ENCODE measurements at places on chromosomes 13 and 19. TPM values are rescaled to one million over a fixed set of nuclear protein-coding genes. Genes with fewer than 3 reads are reported as not detected.

DNA sequence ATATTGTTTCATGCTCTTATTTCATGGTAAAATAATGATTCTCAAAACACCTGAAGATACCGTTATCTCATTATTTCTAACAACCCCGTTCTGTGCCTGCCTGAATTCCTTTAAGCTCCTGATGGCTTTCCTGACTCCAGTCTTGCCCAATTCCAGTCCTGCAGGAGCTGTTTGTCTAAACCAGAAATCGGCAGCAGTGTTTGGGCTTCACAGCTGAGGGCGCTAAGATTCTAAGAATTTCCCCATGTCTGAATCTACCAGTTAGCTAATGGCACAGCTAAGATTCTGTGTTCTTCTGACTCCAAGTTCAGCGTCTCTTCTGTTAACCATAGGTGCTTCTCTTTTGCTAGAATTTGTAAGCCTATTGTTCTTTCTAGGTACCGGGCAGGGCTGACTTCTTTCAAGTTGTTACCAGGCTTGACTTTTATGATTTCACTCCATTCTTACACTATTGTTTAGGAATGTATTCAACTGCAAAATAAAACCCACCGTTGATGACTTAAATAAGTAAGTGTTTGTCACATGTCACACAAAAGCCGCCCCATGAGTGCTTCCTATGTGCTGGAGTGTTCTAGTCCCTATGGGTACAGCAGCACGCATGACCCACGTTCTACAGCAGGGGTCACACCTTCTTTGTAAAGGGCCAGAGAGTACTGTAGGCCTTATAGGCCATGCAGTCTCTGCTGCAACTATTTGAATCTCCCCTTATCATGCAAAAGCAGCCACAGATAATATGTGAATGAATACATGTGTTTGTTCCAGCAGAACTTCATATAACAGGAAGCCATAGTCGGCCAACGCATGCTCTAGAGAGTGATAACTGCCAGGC is 168.3 kb upstream of the RNF113B start:
- no peak overlapping the region for H3K4me3 ChIP-seq
- H3K4me1 ChIP-seq: no peaks in the 10 kb centered on the region
- peaks cover 2% of the 10 kb centered on the region for H3K27me3 ChIP-seq
- DNase-seq: no peak
- H3K27ac ChIP-seq: no peak overlapping the region
- no peaks in the 10 kb centered on the region for H3K36me3 ChIP-seq

Gene ADGRE3
- total RNA-seq: not detected

GRCh38 chr13:62629618-62630017 is 1214.0 kb upstream of the PCDH20 start:
- no peak for DNase-seq
- no peaks in the 10 kb centered on the region for H3K36me3 ChIP-seq
- H3K4me1 ChIP-seq: no peaks in the 10 kb centered on the region
- H3K27ac ChIP-seq: no peak overlapping the region
- no peak overlapping the region for H3K4me3 ChIP-seq
- H3K27me3 ChIP-seq: no peaks in the 10 kb centered on the region

Gene TEX101
- not detected for total RNA-seq

Gene SIGLEC11
- not detected for total RNA-seq

- H3K4me1 ChIP-seq: peaks cover 58% of the 10 kb centered on the region
- H3K27ac ChIP-seq: peak within 1 kb of the TSS; percentile 98
- DNase-seq: no peak
- H3K27me3 ChIP-seq: no peaks in the 10 kb centered on the region
These were observed at the start of gene LYPD3 for GRCh38 chr19:43465468-43466120. TSS of gene LYPD3 (minus strand) at chr19:43465608. CDS start at chr19:43465571, 37 bp downstream.

GRCh38 chr19:28614634-28615545 is 598.1 kb downstream of the UQCRFS1 start:
- no peaks in the 10 kb centered on the region for H3K4me1 ChIP-seq
- no peak for DNase-seq
- H3K27me3 ChIP-seq: no peaks in the 10 kb centered on the region
- H3K36me3 ChIP-seq: no peaks in the 10 kb centered on the region
- H3K27ac ChIP-seq: peak overlapping the region; percentile 48
- no peak overlapping the region for H3K4me3 ChIP-seq

DNA sequence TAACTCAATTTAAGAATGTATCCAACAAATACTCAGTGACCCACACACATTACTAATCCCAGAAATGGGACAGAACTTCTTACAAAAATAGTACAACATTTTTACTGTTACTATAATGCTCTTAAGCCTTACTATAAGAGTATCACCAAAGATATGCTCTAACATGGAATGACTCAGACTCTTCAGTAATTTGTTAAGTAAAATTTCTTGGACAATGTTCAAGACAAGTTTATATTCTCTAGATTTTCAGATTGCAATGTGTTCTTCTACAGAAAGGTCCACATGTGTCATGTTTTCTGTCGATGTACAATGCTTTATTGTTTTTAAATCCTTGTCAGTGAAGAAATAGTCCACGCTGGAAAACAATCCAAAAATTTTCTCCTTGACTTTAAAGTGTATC is 66.3 kb upstream of the RFXAP start:
- H3K4me1 ChIP-seq: no peaks in the 10 kb centered on the region
- H3K27me3 ChIP-seq: peaks cover 8% of the 10 kb centered on the region
- DNase-seq: no peak
- no peak overlapping the region for H3K4me3 ChIP-seq
- no peak overlapping the region for H3K27ac ChIP-seq

DNA sequence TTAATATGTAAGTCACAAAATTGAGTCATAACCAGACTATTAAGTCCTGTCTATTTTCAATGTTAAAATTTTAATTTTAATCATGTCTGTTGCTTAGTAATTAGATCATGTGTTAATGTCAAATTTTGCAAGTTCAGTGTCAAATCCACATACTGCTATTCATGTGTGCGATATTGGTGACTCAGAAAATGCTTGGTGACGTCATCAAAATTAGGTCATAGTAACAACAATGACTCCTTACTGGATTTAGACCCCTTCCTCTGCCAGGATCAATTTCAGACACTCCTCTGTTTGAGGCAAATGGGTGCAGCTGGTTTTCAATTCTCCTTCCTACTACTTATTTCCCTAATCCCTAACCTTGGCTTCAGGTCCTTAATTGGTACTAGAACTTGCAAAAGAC is 1394.3 kb upstream of the SLC10A2 start:
- no peaks in the 10 kb centered on the region for H3K4me1 ChIP-seq
- no peak for DNase-seq
- no peaks in the 10 kb centered on the region for H3K27me3 ChIP-seq

Gene KRTDAP
- not detected for total RNA-seq

DNA sequence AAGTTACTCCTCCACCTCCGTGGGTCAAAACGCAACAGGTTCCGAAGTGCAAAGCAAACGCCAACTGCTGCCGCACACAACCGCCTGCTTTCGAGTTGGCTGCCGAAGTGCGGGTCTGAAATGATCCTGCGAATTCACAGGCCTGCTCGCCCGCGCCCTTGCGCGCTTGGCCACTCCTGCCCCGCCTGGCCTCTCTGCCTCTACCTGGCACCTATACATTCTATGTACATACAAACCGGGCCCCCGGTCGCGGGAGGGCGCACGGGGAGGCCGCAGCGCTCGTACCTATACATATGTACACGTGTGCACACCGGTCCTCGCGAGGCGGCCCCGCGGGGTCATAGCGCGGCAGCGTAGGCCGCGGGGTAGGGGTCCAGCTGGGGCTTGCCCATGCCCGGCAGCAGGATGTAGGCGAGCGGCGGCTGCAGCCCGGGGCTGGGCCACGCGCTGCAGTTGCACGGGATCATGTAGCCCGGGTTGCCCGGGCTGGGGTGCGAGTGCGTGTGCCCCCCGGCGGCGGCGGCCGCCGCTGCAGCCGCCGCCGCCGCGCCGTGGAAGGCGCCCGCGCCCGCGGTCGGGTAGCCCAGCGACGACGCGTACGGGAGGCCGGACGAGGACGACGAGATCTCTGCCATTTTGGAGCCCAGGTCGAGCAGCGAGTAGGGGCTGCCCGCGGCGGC is 1.3 kb downstream of the SOX21 start:
- DNase-seq: no peak
- H3K27ac ChIP-seq: no peak overlapping the region
- peaks cover 77% of the 10 kb centered on the region for H3K27me3 ChIP-seq
- H3K4me1 ChIP-seq: peaks cover 20% of the 10 kb centered on the region
- H3K36me3 ChIP-seq: peaks cover 2% of the 10 kb centered on the region

Gene SLC15A1
- not detected for total RNA-seq

GRCh38 chr13:44715287-44716230 is 139.4 kb upstream of the TSC22D1 start:
- H3K27me3 ChIP-seq: no peaks in the 10 kb centered on the region
- H3K36me3 ChIP-seq: no peaks in the 10 kb centered on the region
- no peak overlapping the region for H3K4me3 ChIP-seq
- peaks cover 1% of the 10 kb centered on the region for H3K4me1 ChIP-seq

GRCh38 chr19:38838986-38839761 is 7.6 kb upstream of the ECH1 start:
- H3K4me3 ChIP-seq: no peak overlapping the region
- H3K36me3 ChIP-seq: peaks cover 85% of the 10 kb centered on the region
- H3K27me3 ChIP-seq: no peaks in the 10 kb centered on the region

Gene WDR88
- total RNA-seq: 0.27 TPM

DNA sequence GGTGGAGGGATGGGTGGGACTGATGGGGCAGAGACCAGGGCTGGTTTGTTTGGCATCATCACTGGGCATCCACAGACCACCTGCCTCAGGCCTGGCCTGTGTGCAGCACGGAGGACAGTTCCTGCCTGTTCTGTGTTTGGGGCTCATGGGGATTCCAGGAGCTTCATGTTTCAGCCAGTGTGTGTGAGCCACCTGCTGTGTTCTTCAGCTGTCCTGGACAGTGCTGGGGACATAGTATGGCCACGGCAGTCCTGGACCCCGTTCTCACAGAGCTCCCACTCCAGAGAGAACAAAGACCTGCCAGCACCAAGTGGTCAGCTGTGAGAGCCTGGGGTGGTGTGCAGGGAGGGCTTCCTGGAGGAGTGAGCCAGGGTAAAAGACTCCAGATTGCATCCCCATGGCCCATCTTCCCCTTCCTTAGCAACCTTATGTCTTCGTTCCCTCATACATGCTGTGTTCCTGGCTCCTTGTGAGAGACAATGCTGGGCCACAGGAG is 2.0 kb upstream of the CCDC97 start:
- DNase-seq: no peak
- H3K27me3 ChIP-seq: no peaks in the 10 kb centered on the region
- H3K27ac ChIP-seq: peak overlapping the region; percentile 99
- H3K4me1 ChIP-seq: peaks cover 87% of the 10 kb centered on the region
- peaks cover 62% of the 10 kb centered on the region for H3K36me3 ChIP-seq

- H3K4me3 ChIP-seq: no peak overlapping the region
- DNase-seq: no peak
- H3K4me1 ChIP-seq: peaks cover 7% of the 10 kb centered on the region
- H3K27ac ChIP-seq: no peak overlapping the region
- H3K36me3 ChIP-seq: no peaks in the 10 kb centered on the region
These were observed 14.3 kb downstream of the PEPD start for GRCh38 chr19:33507021-33507956.

Gene FFAR2
- total RNA-seq: not detected

DNA sequence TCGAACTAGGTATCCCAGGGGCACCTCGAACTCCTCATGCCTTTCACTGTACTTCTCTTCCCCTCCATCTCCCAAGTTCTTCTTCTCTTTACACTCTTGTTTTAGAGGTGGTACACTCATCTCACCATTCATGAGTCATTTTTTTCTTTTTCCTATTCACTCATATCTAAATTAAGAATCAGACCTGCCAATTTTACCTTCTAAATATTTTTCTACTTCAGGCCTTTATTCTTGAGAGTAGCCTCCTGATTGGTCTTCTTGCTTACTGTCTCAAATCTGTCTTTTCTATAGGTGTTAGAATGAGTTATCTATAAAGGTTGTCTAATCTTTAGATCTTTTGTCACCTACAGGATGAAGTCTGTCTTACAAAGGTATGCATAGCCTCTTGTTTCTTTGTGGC is 20.7 kb downstream of the TDRD3 start:
- peaks cover 12% of the 10 kb centered on the region for H3K36me3 ChIP-seq
- no peaks in the 10 kb centered on the region for H3K27me3 ChIP-seq

Gene ZNF628
- 9.7 TPM for total RNA-seq

DNA sequence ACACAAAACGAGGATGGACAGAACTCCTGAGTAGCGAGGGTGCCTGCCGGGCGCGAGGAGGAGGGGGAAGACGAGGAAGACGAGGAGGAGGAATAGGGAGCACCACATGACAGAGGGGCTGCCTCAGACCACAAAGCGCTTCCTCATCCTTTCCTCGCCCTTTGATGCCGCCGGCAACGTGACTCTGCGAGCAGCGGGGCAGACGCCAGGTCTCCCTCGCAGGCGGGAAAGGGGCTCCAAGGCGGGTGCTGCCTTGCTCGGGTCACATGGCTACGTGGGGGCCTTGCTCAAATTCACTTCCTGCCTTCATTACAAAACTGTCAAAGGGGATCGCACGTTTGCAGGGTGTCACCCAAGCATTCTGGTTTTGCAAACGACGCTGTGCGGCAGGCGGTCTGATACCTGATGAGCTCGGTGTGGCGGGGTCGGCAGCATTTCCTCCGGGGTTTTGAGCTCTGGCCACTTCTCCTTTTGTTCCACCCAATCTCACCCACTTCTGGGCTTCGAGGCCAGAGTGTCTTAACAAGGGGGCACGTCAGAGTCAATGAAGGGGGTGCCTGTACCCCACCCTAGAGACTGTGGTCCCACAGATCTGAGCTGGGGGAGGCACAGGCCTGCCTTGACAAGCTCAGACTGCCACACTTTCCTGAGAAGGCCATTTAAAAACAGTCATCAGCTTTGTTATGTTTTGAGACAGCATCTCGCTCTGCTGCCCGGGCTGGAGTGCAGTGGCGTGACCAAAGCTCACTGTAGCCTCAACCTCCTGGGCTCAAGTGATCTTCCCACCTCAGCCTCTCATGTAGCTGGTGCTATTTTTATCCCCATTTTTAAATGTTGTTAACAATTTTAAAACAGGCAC is 14.9 kb downstream of the MAP2K2 start:
- H3K27me3 ChIP-seq: no peaks in the 10 kb centered on the region
- peak overlapping the region; percentile 40 for H3K4me3 ChIP-seq
- H3K36me3 ChIP-seq: peaks cover 80% of the 10 kb centered on the region
- H3K4me1 ChIP-seq: peaks cover 75% of the 10 kb centered on the region
- H3K27ac ChIP-seq: peak overlapping the region; percentile 97

GRCh38 chr19:35341006-35341405 is 6.7 kb upstream of the FFAR1 start:
- no peak overlapping the region for H3K4me3 ChIP-seq
- no peak for DNase-seq
- H3K27ac ChIP-seq: no peak overlapping the region
- no peaks in the 10 kb centered on the region for H3K36me3 ChIP-seq
- peaks cover 3% of the 10 kb centered on the region for H3K27me3 ChIP-seq
- H3K4me1 ChIP-seq: peaks cover 4% of the 10 kb centered on the region

Gene SWSAP1
- 2.9 TPM for total RNA-seq

- H3K4me3 ChIP-seq: peak overlapping the region; percentile 11
- H3K4me1 ChIP-seq: peaks cover 35% of the 10 kb centered on the region
- no peak overlapping the region for H3K27ac ChIP-seq
These were observed 655 bp upstream of the S1PR5 start for GRCh38 chr19:10517760-10518443.

GRCh38 chr19:14147797-14148605 is 11.6 kb upstream of the ASF1B start:
- peaks cover 4% of the 10 kb centered on the region for H3K36me3 ChIP-seq
- DNase-seq: peak; percentile 51
- peaks cover 48% of the 10 kb centered on the region for H3K4me1 ChIP-seq
- H3K27ac ChIP-seq: peak overlapping the region; percentile 98
- no peaks in the 10 kb centered on the region for H3K27me3 ChIP-seq

Gene TGFB1
- total RNA-seq: 194 TPM

Gene CEACAM21
- total RNA-seq: 78.3 TPM
